ENCODE measurements at places on chromosomes 12 and 14.

DNA sequence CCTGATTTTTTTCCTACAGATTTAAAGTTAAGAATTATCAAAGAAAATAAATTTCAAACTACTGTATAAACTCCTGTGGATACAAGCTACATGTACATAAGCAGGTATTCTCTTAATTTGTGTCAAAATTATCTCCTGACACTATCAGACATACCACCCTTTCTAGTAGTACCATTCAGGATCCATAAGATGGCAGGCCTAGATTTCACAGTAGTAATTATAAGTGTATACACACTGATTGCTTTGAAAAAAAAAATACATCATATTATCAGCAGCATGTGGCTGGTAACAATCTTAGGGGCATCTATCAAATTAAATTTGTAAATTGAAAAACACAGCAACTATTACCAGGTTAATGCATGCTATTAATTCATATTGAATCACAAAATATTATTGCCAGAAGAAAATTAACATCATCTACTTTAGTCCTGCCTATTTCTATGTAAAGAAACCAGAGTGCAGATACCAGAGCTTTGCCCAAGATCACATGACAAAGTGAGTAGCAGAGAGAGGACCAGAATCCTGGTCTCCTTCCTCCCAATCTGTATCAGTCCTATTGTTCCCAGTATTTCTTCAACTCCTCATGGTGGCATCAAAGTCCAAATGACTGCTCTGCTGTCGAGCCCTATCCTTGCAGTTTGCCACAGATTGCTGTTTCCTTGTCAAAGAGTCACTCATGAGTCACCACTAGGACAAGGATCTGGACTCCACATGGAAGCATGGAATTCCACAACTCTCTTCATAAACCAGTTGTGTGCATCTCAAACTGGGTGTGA lies 27.7 kb upstream of the CALM1 start:
- DNase-seq, result no peak

DNA sequence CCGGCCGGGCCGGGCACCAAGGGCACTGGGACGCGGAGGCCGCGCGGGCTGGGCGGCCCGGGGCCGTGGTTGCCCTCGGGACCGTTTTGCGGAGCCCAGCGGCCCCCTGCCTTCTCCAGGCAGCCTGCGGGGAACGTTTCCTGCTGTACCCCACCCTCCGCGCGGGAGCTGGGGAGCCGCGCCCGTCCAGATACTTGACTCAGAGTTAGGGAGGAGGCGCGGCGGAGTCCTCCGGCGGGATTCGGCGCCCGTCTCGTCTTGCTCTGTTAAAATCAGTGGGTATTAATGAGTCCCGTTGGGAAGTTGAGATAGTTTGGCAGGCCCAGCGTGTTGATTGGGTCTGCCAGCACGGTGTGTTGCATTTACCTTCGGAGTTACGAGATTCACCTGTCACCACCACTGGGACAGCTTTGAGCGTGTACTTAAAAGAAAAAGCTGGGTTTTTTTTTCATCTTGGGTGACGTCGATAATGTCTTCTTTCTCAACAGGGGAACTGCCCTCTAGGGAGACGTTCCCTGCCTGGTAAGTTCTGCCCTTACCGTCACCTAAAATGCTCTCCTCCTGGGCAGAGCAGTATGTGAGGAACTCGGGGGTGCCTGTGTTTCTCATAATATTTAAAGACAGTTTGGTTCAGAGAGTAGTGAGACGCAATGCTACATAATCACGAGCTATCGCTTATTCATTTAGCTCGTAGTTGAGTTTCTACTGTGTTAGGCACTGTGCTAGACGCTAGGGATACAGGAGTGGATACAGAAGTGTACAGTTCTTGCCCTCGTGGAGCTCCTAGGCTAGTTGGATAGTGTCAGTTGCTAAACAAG lies 596 bp downstream of the DLST start:
- peak; percentile 26 for DNase-seq

GRCh38 chr12:89524541-89525304 lies at the start of gene GALNT4:
TSS of gene GALNT4 (minus strand) at chr12:89524796. CDS start at chr12:89524549, 247 bp downstream.
- peak; percentile 62 for DNase-seq

DNA sequence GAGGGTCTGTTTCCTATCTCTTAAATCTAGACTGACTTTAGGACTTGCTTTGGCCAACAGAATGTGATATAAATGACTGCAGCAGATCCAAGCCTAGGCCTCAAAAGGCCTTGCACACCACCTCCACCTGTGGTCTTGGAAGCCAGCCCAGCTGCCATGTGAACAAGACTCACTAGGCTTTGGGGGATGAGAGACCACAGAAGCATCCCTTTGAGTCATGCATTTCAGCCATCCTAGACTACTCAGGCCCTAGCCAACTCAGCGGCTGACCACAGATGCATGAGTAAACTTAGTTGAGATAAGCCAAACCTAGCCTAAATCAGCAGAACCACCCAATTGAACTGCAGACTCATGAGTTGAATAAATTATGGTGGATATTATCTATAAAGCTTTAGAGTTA lies 87.7 kb downstream of the KCNH5 start:
- DNase-seq, result no peak

- DNase-seq, result no peak
These were observed 42.9 kb upstream of the PPM1H start for GRCh38 chr12:62977883-62978282.

GRCh38 chr14:48890333-48890732 lies 695.8 kb downstream of the RPS29 start:
- no peak for DNase-seq
